Activated T-helper 9 cell treated with anti-CD3 and anti-CD28 coated beads, Interleukin-2, amount 50 U/mL, for 16 hours (primary cell): ENCODE measurements at places on chromosomes 3 and 15.

DNA sequence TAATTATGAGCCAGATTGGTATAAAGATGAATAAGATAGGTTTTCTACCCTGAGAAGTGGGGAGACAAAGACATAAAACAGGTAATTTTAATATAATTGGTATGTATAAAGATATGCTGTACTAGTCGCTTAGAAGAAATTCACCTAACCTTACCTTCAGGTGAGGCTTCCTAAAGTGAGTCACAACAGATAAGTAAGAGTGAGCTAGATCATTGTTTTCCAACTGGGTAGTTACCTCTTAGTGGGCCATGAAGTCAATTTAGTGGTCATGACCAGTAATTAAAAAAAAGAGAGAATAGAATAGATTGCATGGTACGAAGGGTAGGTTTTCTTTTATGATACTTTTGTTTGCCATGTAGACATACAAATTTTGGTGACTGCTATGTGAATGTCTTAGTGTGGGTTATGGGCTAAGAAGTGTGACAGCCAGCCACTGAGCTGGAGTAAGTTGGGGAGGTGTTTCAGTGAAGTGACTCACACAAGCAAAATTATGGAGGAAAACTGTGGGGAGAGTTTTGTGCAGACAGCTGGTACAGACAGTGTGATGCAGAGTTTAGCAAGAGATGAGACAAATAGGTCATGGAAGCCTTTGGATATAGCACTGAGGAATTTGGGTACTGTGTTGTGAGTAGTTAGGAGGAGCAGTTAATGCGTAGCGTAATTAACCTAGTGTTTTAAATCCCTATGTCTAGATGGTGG lies 8.2 kb downstream of the TRNT1 start:
- DNase-seq, result no peak

DNA sequence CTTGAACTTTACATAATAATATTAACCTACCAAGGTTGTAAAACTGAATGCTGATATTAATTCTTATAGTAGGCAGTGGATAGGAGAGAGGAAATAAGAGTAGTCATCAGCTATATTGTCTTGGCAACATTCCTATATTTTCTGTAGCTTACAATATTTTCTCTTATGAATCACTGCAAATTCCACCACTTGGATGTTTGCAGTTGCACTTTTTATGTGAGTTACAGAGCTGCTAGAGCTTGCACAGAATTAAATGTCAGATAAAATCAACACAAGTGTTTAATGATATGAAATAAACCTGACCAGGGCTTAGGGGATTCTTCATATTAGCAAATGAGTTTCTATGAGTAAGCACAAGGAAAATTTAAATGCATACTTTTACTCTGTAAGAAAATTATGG lies 1710.1 kb downstream of the SI start:
- DNase-seq, result no peak

DNA sequence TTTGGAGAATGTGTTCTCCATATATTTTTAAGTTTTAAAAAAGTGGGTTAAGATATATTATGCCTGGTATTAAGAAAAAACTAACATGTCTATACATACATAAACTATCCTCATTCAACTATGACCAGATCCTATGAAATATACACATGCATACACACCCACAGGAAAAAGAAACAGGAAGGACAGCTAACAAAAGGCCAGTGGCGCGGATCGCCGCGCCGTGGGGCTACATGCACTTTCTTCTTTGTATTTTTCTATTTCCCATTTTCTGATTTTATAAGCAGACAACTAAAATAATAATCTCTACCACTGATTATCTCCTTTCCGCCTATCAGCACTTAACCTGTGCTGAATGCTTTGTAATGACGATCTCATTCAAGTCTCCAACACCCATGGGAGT lies 160.1 kb downstream of the OR4M2 start:
- DNase-seq, result no peak

DNA sequence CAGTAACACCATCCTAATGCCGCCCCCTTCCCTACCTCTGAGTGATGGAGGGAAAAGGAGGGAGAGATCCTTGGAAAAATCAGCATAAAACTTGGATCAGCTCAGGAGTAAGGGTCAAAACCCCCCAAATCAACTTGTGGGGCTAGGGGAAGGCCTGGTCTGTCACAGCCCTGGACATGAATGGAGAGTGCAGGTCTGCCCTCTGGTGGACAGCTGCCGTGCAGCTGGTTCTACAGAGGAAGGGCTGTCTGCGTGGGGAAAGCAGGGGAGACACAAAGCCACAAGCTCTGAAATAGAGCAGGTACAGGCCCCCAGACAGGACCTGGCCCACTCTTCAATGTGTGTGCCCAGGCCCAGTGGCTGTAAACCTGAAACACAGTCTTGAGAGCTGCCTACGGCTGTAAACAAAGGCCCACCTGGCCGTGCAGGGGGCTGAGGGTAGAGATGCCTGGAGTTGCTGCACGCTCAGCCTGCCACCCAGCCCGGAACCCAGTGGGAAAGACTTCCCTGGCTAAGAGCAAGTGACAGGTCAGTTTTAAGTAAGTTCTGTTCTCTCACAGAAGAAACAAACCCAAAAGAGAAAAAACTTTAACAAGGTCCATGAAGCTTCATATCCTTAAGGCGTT lies 16.4 kb downstream of the CLK3 start:
- peak; percentile 34 for DNase-seq

GRCh38 chr3:20319551-20319950 lies 133.5 kb upstream of the SGO1 start:
- DNase-seq, result no peak

- no peak for DNase-seq
These were observed 45.3 kb downstream of the CAPN3 start for GRCh38 chr15:42404461-42405235.

- no peak for DNase-seq
These were observed 2.2 kb upstream of the NR2F2 start for GRCh38 chr15:96328181-96328876.

GRCh38 chr3:190131329-190131728 lies 10.6 kb upstream of the P3H2 start:
- no peak for DNase-seq

DNA sequence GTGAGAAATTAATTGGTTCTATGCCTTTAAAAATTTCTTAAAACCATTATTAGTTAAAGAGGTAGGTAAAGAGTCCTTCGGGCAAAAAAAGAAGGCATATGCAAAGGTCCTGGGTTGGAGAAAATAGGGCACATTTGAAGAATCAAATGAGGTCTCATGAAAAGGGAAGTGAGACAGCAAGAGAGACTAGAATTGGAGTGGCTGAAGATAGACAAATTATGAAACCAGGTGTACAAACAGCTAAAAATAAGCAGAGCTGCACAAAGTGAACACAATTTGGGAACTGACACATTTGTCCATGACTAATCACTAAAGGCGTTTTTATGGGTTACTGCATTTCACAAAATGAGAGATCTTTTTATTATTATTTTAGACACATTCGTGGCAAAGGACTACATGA lies 581.2 kb downstream of the PYDC2 start:
- DNase-seq, result no peak

DNA sequence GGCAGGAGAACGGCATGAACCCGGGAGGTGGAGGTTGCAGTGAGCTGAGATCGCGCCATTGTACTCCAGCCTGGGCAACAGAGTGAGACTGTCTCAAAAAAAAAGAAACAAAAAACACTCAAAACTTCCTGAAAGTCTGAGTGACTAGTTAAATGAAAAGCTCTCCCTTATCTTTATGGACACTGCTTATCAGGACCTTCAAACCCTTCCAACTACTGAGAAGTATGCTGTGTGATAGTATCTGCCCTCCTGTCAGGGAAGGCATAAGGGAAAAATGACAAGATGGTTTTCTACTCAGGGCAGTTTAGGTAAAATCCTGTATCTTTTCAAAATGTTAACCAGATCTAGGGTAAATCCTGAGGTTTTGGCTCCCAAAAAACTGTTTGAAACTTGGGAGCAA lies 21.8 kb downstream of the EMC7 start:
- DNase-seq, result no peak

GRCh38 chr3:127534161-127534451 lies 56.4 kb downstream of the TPRA1 start:
- no peak for DNase-seq

- peak; percentile 78 for DNase-seq
These were observed 1.9 kb downstream of the KLF13 start for GRCh38 chr15:31328428-31328968.

DNA sequence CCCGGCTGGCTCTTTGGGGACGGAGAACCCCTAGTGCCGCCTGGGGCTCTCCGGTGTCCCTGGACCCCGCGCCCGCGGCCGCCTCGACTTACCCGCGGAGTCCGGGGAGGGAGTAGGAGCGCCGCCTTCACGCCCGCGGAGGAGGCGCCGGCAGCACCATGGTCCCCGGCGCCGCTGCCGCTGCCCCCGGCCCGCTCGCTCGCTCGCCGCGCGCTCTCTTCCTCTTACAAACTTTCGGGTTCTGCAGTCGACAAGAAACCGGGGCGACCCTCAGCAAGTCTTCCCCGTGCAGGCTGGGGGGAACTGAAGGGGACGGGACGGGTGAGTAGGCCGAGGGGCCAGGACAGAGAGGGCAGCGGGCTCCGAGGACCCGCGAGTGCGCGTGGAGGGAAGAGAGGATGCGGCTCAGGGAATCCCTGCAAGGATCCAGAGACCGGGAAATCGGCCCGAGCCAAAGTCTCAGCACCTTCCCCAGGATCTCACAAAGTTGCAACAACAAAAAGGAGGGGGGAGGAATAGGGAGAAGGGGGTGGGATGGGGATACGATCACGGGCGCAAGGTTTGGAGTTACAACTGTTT lies 2.0 kb downstream of the FOXP1 start:
- DNase-seq, result peak; percentile 21

- no peak for DNase-seq
These were observed 2.7 kb downstream of the MCM2 start for GRCh38 chr3:127600749-127601456.

DNA sequence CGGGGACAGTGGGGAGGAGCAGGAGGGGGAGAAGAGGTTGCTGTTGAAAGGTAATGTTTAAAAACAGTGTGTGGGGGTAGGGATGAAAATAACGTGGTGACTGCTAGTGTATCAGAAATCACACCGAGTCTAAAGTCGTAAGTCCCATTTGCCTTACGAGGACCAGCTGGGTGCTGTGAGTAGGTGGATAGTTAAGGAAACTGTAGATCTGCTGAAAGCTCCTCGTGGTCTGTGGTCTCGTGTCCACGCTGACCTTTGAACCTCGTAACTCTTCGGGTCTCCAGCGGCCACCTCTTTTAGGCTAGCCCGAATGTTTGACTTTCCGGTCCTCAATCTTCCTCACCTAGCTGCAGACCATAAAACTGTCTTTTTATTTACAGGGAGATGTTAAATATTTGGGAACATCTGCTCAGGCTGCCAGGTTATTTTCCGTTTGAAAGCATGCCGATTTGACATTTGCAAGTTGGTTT lies 29.3 kb upstream of the ST3GAL6 start:
- no peak for DNase-seq

DNA sequence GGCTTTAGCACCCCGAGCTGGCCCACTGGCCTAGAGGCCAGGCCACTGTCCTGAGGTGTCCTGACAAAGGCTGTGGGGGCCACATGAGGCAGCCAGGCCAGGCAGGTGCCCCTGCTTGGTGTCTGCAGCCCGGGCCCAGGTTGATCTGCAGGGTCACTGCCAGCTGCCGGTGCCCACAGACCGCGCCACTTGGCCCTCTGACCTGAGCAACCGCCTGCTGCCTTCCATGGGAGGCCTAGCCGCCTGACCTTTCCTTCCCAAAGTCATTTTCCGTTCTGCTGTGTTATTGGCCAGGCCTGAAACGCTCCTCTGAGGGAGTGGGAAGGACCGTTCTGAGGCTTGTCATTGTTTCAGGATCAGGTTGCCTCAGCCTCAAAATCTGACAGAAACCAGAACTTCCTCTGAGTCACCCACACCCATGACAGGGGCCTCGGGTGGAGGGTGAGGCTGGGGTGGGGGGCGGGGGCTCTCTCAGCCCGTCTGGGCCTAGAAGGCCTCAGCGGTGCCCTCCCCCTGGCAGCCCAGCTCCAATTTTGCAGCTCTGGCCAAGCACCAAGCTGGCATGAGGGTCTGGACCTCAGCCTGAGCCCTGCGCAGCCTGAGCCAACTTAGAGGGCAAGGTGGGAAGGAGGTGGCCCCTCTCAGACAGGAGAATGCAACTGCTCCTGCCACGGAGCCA lies 140.7 kb upstream of the MEF2A start:
- DNase-seq, result peak; percentile 25

- no peak for DNase-seq
These were observed 67.0 kb downstream of the GSK3B start for GRCh38 chr3:120027226-120027625.

DNA sequence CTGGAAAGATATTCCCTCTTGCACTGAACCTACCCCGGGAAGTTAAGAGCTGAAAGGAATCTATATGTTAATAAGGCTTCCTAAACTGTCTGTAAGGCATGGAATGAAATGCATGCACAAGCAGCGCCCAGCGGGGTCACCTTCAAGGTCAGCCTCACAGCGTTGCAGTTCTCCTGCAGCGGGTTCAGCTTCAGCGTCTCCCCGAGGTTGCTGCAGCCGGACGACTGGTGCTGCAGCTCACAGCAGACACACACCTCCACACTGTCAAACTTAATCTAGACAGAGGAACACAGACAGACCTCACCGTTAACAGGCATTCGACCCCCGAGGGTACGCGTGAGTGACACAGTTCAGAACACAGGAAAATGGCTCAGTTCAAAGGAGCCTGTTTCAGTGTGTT lies 73.3 kb downstream of the NSMCE3 start:
- no peak for DNase-seq

- DNase-seq, result no peak
These were observed 10.9 kb upstream of the MESP1 start for GRCh38 chr15:89761929-89762328.

GRCh38 chr3:62013951-62014350 lies 359.4 kb downstream of the FEZF2 start:
- DNase-seq, result no peak

- no peak for DNase-seq
These were observed 4.0 kb upstream of the RCCD1 start for GRCh38 chr15:90950676-90951075.

DNA sequence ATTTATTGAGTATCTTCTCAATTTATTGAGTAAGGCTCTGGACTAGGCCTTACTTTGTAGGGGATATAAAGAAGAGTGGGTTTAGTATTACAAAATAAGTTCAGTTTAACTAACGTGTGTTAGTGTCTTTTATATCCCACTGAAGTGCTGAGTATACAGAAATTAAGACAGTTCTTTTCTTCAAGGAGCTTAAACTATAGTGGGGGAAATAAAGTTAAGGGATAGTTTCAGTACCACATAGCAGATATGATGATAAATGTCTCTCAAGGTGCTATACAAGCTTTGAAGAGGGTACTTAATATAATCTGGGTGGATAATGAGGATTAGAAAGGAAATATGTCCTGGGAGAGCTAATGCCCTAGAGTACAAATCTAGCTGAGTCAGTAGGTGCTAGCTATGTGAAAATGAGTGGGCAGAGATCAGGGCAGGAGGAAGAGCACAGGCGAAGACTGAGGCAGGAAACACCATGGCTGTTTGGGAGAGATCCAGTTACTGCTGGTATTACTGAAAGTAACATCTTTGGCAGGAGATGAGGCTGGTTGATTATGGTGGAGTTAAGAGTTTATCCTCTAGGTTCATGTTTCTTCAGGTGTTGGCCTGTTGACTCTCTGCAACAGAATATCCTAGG lies 46.0 kb downstream of the TEX9 start:
- DNase-seq, result no peak

- DNase-seq, result no peak
These were observed 180.6 kb downstream of the CHL1 start for GRCh38 chr3:377158-377561.

- no peak for DNase-seq
These were observed 7.6 kb downstream of the ULK3 start for GRCh38 chr15:74835312-74835823.
